Left ventricle myocardium superior (tissue), 1 donor: ENCODE measurements at places on chromosomes 6 and 20. TPM values are rescaled to one million over a fixed set of nuclear protein-coding genes. Genes with fewer than 3 reads are reported as not detected.

PHACTR3 gene
- 6.8 TPM for total RNA-seq

CDSN gene
- not detected for total RNA-seq

ANKRD66 gene
- total RNA-seq, result not detected

CGAS gene
- total RNA-seq, result 1.0 TPM

NOTCH4 gene
- 22.5 TPM for total RNA-seq

CDK19 gene
- 11.0 TPM for total RNA-seq

KCNK16 gene
- total RNA-seq, result not detected

TSBP1 gene
- not detected for total RNA-seq

FAM83B gene
- 3.3 TPM for total RNA-seq

SPDEF gene
- total RNA-seq, result not detected

TFEB gene
- 50.9 TPM for total RNA-seq

PCIF1 gene
- 26.2 TPM for total RNA-seq

OPRM1 gene
- total RNA-seq, result not detected

GRCh38 chr20:7540923-7541322 is 399.3 kb downstream of the HAO1 start:
- no peak for DNase-seq

DNA sequence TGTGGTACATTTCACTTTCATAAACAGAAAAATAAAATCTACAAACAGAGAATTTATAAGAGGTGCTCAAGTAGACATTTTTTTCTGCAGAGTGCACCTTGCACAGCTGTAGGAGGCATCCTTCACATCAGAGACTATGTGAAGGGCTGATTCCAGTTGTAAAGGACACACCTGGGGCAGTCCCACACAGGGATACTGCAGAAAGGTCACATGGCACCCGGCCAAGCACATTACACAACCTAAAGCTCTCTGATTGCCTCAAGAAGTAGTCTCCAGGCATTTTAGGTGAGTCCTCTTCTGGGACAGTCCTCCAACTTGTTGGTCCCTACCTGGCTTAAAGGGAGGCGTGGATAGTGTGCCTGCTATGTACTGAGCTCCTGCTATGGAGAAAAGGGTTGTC is 502.9 kb upstream of the NOX3 start:
- DNase-seq, result no peak

DNA sequence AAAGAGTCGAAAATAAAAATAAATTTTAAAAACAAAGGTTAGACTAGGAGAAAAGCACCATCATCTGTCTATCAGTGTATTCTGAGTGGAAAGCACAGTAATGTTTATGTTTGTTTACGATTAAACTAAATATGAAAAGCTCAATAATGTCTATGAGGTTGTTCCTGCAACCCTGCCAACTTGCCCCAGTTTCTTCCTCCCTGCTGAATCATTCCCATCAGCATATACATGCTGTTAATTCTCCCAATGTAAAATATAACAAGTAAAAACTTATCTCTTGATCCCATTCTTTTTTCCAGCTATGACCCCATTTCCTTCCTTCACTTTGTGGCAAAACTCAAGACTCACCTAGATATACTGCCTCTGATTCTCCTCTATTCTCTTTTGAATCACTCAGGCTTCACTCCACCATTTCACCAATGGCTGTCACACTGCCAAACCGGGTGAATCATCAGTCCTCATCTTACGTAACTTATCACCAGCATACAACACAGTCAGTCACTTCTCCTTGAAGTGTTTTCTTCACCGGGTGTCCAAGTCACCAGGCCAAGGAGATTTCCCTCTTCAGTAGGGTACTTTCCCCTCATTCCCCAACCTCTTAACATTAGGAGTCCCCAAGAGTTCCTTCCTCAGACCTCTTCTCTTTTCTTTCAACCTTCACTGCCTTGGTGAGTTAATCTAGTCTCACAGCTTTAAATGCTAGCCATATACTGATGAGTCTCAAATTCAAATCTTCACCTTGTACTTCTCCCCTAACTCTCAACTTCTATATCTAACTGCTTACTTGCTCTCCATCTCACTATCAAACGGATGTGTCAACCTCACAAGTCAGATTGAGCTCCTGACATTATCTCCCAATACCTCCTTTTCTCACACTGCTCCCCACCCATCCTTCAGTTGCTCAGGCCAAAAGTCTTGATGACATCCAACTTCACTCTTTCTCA is 6.2 kb downstream of the TMEM242 start:
- peak; percentile 66 for DNase-seq

DNA sequence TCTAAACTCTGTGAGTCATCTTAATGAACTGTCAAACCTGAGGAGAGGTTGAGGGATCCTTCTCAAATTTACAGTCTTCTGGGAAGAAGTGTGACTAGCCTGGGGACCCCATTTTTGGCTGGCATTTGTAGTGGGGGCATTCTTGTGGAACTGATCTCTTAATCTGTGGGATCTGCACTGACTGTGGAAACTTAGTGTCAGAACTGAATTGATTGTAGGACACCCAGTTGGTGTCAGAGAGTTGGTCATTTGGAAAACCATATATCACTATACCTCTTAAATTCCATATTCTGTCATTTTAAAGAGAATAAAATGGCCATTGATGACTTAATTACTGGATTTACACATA is 48.3 kb downstream of the LAMA4 start:
- no peak for DNase-seq

DNA sequence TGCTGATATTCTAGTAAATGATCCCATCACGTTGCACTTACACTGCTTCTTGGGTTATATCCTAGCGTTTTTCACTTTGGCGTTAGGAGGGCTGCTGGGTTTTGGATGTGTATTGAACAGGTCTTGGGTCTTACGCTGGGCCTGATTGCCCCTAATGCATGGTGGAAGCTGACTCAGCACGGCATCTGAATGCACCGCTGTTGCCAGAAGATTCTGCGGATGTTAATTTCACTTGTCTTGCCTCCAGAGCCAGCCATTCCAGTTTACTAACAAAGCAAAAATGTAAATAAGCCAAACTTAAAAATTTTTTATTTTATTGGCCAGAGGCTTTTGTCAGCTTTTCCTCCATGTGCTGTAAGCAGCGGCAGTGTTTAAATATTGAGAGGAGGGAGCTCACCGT is 233.5 kb downstream of the TMEM242 start:
- no peak for DNase-seq

DNA sequence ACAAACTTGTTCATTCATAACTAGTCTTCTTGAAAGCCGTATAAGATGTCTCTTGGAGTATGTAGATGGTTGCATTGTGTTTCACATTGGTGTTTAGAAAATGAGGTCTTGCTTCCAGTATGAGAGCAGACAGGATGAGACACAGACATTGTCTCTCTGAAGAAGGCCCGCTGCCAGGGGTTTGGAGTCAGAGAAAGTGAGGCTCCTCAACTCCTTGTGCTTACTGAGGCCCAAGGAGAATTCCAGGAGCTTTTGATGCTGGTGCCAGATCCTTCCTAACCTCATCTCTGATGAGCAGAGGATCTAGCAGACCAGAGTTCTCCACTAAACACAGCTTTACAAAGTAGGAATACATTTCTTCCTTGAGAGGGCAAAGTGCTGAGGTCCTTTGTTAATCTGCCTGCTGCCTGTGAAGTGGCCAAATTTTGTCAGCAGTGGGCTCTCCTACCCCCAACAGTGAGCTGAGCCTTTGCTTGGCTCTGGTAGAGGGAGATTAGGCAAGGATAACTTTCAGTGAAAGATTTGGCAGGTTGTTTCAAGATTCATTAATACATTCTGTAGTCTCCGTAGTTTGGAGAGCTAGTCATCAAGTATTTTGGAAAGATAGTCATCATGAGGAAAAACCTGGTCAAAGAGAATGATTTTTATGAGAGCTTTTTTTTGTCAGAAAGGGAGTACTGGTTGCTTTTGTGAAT is 9.7 kb downstream of the MAPRE1 start:
- no peak for DNase-seq

DNA sequence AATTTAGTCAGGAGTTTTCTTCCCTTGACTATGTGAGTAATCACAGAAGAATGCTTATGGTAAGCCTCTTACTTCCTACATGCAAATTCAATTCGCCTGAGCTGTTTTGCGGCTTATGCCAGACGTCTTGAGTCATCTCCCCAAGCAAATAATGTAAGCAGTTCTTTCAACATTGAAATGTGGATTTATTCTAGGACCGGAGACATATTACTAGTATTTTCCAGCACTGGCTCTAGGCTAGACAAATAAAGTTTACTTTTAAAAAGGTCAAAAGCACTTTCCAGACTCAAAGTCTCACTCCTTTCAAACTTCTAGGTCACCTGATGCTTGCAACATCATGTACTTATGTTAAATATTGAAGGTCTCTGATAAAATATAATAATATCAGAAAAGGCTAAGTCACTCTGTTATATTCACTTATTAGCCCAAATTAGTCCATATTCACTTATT is 38.1 kb upstream of the NOX3 start:
- no peak for DNase-seq

- peak; percentile 56 for DNase-seq
These were observed 861 bp downstream of the PPP1R14C start for GRCh38 chr6:150143516-150144293.

DNA sequence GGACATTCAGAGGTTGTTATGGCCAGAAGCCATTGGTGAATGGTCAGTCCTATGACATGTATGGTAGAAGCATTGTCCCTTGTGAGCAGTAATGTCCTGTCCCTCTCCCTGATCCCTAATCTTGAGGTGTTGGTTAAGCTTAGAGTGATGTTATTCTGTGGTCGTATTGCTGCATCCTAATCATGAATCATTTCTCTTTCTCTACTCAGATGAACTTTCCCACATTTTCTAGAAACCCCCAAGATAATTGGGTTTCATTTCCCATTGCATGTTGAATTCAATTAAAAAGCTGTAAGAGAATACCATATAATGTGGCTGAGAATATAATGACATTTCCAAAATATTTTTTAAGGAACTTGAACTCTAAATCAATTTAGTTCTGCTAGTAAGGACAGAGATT is 175.1 kb downstream of the PLCB4 start:
- DNase-seq, result no peak

DNA sequence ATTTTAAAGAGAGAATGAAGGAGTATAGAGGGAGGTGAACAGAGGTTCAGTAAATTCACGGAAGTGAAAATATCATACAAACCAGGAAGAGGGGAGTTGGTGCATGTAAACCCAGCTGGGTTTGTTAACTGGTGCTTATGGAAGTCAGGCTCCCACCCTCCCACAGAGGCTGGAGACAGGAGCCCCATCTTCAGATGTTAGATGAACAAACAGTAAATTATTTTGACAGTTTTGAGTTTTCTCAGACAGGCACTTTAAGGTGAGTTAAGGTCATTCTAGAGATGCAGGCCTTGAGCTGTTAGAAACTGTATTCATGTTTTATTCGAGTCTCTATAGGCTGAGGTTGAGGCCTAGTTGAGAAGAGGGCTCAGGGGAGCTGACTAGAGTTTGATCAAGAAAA is 41.8 kb upstream of the FUCA2 start:
- DNase-seq, result no peak

DNA sequence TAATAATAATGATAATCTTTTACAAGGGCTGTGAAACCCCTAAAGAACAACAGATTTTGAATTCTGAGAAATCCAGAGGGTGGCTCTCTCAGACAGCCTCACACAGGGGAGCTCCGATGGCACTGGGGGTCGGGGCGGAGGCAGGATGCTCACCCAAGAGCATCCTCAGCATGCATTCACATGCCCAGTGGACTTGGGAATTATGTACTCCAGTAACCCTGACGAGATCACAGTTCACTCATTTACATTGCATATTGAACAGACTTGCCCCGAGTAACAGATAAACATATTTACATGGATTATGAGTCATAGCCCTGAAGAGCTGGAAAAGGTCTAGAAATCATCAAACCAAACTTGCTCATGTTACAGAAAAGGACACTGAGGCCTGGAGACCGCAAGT is 482.7 kb upstream of the JARID2 start:
- DNase-seq, result no peak

DNA sequence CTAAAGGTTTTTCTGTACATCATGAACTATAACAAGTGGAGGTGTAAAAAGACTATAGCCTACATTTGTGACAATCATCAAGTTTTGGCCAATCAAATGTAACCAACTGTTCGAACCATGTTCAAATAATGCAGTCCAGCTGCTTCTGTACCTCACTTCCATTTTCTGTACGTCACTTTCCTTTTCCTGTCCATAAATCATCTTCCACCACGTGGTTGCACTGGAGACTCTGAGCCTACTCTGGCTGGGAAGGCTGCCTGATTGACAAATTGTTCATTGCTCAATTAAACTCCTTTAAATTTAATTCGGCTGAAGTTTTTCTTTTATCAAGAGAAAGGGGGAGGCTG is 270.4 kb upstream of the JARID2 start:
- no peak for DNase-seq

GRCh38 chr6:52063584-52064344 is 23.6 kb downstream of the PKHD1 start:
- no peak for DNase-seq

GRCh38 chr6:156662025-156662445 is 115.1 kb upstream of the ARID1B start:
- no peak for DNase-seq

DNA sequence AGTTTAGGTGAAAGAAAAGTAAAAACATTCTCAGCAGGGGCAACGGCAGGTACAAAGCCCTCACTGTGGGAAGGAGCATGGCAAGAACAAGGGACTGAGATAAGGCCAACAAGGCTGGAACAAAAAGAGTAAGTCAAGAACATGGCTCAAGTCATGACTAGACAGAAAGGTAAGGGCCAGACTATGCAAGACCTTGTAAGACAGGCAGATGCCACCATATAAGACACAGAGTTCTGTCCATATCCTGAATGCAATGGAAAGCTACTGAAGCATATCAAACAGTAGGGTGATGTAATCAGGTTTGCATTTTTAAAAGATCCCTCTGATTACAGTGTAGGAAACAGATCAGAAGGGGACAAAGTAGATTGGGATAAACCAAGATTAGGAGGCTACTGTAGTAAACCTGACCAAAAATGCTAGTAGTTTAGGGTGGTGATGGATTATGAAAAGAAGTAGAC is 5.5 kb downstream of the REV3L start:
- no peak for DNase-seq

- no peak for DNase-seq
These were observed 742 bp upstream of the CEP85L start for GRCh38 chr6:118652051-118652615.

GRCh38 chr6:15025446-15025845 is 220.4 kb upstream of the JARID2 start:
- no peak for DNase-seq

GRCh38 chr20:3927486-3928291 is 38.5 kb downstream of the PANK2 start:
- DNase-seq, result no peak

DNA sequence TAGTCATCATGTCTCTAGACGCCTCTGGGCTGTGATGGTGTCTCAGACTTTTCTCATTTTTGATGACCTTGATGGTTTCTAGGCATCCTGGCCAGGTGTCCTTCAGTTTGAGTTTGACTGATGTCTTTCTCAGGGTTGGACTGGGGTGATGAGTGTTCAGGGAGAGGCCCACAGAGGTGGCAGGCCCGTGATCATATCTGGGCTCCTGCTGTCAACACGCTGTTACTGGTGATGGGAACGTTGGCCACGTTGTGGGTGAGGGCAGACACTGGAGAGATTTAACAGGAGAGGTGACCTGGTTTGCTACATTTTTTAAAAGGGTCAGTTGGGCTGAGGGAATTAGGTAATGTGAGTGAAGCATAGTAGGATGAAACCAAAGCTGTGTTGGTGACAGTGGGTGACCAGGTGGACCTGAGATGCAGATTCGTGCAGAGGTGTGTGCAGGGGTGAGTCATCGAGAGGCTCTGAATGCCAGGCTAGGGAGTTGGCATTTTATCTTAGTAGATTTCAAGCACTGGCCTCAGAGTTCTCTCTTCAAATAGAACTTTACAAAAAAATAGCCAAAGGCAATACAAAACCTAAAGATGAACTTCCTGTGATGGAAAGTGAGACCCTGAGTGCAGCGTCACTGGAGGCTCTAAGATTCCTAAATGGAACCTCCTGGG is 174.1 kb downstream of the CDH26 start:
- DNase-seq, result no peak

- DNase-seq, result no peak
These were observed 17.0 kb downstream of the CCDC167 start for GRCh38 chr6:37482606-37483251.
